ENCODE measurements at places on chromosomes 6 and 20.
A peak's percentile ranks its signal among the peaks of the same experiment; 100 is the strongest.

- DNase-seq: no peak
Measured at GRCh38 chr6:100925749-100926148, 44.6 kb upstream of the ASCC3 start.

DNA sequence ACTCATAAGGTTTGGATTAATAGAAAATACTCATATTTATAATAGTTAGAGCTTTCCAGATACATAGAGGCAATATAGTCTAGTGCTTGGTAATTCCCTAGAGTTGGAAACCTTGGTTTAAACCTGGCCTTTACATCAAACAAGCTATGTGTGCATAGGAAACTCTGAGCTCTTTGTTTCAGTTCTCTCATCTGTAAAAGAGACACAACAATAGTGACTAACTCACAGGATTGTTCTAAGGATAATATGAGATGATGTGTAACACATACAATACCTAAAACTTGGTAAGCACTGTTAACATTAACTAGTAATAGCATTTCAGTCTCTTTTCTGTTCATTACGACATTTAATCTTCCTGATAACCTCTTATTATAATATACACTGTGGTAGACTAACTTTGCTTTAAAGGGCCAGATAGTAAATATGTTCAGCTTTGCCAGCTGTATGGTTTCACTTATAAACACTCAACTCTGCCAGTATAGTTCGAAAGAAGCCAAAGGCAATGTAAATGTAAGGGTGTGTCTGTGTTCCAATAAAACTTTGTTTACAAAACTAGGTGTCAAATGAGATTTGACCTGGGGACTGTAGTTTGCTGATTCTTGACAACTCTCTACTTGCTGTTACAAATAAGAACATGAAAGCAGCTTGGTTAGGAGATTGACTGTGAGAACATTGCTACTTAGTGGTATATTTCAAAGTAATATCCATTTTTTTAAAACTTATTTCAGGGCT lies 370.6 kb upstream of the FLRT3 start:
- DNase-seq: no peak

DNA sequence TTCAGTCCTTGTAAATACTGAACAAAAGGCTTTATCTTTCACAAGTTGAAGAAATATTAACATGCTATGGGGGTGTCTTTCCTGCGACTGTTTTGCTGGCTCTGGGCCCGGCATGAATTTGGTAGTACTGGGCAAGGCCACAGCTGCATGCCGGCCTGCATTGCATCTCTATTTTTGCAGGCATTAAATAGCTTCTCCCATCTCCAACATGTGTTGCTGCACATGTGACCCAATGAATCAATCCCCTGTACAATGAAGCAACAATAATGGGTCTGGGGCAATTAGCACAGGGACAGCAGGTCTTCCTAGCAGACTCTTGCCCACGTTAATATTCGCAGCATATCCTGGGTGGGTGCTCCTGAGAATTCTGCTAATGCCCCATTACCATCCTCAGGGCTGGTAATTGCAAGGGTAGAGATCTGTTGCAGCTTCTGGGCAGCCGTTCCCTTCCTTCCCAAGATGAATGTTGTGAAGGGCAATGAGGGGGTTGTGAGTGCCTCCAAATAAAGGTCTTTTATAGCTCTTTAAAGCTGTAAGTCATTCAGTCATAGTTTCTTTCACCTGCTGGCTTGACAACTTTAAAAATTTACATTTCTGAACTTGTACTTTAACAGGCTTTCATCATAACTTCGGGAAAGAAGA lies 24.3 kb upstream of the CDYL start:
- DNase-seq: no peak

- DNase-seq: no peak
Measured at GRCh38 chr20:45044084-45044573, 56.8 kb downstream of the KCNS1 start.

DNA sequence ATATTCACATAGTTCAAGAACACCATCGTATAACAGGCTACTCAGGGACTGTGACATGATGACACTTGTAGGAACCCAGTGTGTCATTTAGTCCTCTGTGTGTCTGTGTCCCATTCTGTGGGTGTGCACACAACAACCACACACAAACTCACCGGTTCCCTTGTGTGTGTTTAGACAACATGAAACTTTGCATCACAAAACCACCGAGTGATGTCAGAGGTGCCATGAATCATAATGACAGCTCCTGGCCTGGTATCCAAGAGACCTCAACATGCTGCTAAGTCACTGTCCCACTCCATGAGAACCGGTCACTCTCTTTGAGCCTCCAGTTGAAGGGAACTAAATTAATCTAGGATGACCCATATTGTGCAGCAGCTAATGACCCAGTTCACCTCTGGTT lies 421.3 kb downstream of the PREX1 start:
- no peak for DNase-seq

DNA sequence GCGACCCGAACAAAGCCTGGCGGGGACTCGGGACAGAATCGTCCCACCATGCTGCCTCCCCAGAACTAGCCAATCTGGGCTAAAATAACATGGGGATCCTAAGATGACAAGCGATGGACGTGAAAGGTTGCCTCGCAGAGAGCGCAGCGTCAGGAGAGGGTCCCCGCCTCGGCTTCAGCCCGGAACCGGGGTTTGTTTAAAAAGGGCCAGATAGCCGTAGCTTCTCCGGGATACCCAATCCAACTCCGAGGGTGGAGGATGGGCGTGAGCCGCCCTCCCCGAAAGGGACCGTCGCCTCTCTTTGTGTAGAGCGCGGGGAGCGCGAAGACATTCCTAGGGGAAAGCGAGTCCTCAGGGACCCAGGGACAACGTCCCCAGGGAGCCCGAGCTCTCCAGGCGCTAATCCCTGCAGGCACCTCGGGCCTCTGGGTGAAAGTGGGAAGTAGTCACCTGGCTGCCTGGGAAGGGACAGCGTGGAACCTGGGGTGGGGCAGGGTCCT lies 643 bp downstream of the CD24 start:
- no peak for DNase-seq

GRCh38 chr6:110217266-110217665 lies 37.0 kb downstream of the CDC40 start:
- DNase-seq: no peak

GRCh38 chr6:105209950-105210706 lies 30.3 kb upstream of the POPDC3 start:
- DNase-seq: no peak

GRCh38 chr20:36093804-36094145 lies 60.8 kb upstream of the EPB41L1 start:
- DNase-seq: no peak

- DNase-seq: peak; percentile 73
Measured at GRCh38 chr20:34709044-34709830, 5.1 kb downstream of the TP53INP2 start.
